Kidney (tissue), 22 donors: ENCODE measurements at places on chromosomes 13 and 19. TPM values are rescaled to one million over a fixed set of nuclear protein-coding genes. Genes with fewer than 3 reads are reported as not detected.

Gene CEACAM3
- 0.69 TPM for total RNA-seq

Gene FBN3
- 0.44 TPM for total RNA-seq

Gene CABP5
- not detected for total RNA-seq

Gene VSTM2B
- total RNA-seq, result not detected

Gene ZNF730
- total RNA-seq, result 0.60 TPM

Gene ZSCAN4
- total RNA-seq, result not detected

Gene CLEC17A
- total RNA-seq, result 0.76 TPM
